NCI-H1930 (cell line): ENCODE measurements at places on chromosomes 4 and X.
A peak's percentile ranks its signal among the peaks of the same experiment; 100 is the strongest.

DNA sequence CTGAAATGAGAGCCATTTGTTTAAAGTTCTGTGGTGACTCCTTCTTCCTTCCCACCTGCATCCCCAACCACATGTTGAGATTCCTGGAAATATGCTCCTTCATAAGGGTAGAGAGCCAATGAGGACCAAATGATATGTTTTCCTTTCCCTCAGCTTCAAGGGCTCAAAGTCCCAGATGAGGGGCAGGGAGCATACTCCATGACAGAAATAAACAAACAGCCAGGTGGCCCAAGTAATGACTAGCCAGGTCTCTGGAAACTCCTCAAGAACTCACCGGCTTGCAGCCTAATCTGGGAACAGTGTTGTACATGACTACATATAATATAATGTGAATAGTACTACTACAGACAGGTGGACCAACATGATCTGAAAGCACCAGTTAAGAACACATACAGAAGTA, 392.3 kb downstream of the PACRGL start:
- no peak for DNase-seq

GRCh38 chr4:173174594-173175012, 6.0 kb downstream of the GALNT7 start:
- DNase-seq, result no peak

DNA sequence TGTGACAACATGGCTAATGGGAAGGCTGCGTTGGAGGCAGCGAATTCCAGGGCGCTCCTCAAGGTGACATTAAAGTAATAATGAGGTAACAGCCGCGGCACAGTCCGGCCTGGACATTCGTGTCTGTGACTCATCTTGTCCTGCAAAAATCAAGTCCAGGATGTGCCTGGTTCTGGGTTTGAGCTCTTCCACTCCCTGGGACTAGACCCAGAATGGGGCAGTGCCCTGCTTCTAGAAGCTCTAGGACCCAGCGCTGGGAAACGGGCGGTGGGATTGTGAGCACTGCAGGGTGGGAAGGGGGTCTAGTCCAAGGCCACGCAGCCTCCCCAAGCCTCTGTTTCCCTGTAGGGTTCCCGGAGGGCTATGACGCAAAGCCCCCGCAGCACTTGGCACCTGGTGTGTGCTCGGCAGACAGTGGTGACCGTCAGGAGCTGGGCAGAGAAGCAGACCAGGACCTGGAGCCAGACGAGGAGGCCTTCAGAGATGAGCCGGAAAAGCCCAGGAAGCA, 34.9 kb downstream of the HMX1 start:
- DNase-seq, result no peak

- DNase-seq, result no peak
Measured at GRCh38 chrX:20063716-20064351, 52.9 kb downstream of the MAP7D2 start.

DNA sequence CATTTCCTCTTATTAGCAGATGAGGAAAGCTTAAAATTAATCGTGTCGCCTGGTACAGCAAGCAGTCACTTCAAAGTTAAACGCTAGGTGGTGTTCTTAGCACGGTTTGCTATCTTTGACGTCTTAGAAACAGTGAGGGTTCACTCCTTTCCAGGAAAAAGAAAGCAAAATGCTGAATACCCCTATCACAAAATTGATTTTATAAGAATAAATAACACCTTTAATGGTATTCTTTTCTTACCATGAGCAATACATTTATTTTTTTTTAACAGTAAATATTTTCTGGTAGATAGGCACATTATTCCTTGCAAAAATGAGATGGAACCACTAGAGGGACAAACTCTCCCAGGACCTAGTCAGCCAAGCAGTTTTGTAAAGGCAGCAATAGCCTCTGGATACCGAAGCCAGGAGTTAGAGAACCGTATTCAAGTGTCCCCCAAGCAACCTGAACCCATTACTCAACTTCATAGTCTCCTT, 153.9 kb downstream of the KDR start:
- peak; percentile 99 for DNase-seq

DNA sequence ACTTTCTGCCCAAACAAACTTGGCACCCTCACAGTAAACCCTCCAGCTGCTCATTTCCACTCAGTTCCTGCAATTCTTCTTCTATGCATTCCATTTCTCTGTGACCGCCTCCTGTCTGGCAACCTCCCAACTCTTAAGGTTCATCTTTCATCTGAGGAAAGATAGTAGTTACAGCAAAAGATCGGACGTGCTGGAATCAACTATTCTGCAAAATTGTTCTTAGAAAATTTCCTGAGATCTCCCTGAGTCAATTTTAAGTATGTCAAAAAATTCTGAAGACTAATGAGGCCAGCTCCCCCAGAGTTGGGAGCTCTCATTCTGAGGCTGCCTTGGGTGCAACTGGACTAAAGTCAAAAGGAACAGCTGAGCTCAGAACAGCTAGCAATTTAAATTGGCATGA, 1026.0 kb downstream of the ADGRL3 start:
- no peak for DNase-seq

DNA sequence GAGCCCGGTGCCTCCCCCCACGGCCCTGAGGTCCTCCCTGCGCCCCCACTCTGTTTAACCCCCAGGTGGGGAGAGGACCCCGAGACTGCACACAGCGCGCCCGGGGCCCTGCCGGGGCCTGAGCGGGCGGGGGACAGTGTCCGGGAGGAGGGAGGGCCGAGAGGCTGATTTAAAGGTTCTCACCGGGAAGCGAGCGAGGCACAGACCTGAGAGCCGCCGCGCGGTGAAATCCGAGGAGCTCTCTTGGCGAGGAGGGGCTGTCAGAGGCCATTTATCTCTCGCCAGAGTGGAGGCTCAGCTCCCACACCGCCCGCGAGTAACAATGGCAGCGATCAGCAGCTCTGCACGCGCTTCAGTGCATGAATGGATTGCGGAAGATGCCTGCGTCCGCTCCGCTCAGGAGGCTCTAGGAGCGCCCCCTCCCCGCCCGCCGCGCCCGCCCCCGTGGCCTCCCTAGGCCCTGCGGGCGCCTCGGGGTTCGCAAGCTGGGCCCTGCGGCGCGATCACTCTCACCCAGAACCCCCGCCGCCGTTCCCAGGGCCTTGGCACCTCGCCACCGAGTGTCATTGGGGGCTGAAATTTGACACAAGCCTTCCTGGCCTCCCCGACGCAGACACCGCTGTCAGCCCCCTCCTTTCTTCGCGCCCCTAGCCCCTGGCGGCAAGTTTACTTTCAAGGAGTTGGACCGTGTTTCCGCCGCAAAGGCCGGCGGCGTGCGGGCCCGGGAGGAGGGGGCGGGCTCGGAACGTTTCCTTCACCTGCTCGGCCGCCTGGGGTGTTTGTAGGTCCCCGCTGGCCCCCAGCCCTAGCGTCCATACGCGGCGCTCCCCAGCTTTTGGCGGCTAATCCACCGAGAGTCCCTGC, 48.7 kb upstream of the BCOR start:
- no peak for DNase-seq

GRCh38 chr4:271492-272103, 33.7 kb downstream of the ZNF732 start:
- no peak for DNase-seq

DNA sequence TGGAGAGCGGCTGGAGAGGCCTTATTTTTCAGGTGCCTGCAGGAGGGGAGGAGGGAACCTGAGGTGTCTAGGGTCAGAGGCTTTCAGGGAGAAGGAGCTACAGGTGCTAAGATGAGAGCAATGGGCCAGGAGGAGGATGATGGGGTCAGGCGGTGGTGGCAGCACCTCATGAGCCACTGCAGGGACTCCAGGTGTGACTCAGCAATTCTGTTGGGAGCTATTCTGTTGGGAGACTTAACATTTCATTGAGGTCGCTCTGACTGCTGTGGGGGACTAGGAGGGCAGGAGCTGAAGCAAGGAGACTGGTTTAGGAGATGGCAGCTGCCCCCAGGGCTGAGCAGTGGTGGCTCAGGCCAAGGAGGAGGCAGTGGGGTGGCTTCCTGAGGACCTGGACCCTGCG, 65.0 kb downstream of the CLDN34 start:
- DNase-seq, result no peak

DNA sequence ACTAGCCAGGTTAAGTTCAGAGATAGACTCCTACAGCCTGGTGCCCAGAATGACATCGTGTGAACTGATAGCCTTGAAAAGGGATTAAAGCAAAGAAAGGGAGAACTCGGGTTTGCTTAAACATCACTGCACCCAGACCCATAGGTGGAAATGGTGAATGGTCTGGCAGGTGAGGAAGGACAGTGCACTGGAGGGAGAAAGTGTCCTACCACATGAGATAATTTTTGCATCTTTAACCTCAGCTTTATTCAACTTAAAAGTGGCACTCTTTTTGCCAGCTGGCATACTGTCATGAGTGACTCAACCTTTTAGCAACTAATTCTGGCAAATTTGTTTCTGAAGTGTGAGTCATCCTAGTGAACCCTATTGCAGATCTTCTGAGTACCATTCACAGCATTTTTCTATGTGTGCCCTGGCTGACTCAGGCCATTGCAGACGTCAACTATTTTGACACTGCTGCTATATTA, 53.0 kb upstream of the DAPP1 start:
- no peak for DNase-seq

GRCh38 chr4:145784036-145784435, 104.1 kb downstream of the C4orf51 start:
- no peak for DNase-seq
